ENCODE measurements at places on chromosomes 2 and 18. TPM values are rescaled to one million over a fixed set of nuclear protein-coding genes. Genes with fewer than 3 reads are reported as not detected.

DNA sequence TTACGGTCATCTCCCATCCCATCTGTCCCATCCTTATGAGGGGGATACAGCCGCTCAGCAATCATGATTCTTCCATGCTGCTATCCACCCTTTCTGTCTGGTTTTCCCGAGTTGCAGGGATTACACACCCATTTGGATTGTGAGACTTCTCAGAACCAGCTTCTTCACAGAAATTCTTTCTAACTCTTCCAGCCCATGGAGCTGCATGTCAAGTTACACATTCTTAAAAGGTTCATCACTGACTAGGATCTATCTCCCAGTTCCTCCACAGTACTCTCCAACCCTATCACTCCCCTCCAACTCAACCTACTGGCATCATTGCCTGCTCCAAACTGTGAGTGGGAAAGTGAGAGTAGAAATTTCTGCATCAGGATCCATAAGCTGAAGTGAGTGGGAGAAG is 558.2 kb upstream of the TNP1 start:
- DNase-seq, result no peak

DNA sequence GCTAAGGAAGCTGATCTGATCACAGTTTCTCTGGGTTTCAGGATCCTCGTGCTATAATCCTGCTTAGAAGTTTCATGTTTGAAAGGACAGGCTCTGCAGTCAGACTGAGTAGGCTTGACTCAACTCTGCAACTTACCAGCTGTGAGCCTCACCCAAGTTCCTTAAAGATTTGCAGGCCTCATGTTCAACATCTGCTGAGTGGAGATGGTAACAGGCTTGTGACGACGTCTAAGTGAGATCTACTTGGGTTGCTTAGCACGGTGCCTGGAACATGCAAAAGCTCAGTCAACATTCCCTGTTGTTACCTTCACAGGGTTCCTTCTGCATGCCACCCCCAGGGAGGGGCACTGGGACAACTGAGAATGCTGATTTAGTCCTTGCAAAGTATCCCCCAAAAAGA is 164.2 kb downstream of the C1D start:
- no peak for DNase-seq

GRCh38 chr2:168895771-168896170 is 5.3 kb upstream of the G6PC2 start:
- no peak for DNase-seq

- no peak for DNase-seq
These were observed 497 bp downstream of the PLA2R1 start for GRCh38 chr2:160061944-160062291.

DNA sequence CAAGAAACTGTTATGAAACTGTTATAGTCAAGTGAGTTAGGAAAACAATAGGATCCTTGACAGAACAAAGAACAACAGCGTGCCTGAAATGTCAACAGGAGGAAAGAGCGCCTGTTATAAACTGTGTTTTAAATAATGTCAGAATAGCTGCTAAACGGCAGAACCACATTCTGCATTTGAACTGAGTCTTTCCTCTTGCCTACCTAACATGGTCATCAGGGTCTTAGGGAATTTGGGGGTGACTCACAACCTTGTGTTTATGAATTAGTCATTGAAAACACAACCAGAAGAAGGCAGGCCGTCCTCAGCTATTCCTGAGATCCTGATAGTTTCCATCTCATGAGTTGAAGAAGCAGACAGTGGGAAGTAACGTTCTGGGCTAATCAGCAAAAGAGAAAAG is 222.0 kb upstream of the FN1 start:
- DNase-seq, result peak; percentile 28

The CRYBA2 gene
- not detected for total RNA-seq

The CETN1 gene
- total RNA-seq, result not detected
